ENCODE measurements at places on chromosomes 6 and 20.

DNA sequence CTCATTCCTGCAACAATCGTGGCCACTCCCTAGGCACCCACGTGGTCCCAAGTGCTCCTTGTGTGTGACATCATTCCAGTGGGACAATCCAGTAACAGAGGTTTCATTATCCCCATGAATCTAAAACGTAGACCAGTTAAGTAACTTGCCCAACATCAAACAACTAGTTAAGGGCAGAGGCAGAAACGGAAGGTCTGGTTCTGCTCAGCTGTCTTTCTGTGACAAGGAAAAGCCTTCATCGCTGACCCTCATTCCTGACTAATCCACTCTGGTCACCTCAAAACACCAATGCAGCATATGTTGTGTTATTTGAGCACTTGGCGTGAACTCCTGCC, 261.4 kb upstream of the JARID2 start:
- DNase-seq, result no peak

DNA sequence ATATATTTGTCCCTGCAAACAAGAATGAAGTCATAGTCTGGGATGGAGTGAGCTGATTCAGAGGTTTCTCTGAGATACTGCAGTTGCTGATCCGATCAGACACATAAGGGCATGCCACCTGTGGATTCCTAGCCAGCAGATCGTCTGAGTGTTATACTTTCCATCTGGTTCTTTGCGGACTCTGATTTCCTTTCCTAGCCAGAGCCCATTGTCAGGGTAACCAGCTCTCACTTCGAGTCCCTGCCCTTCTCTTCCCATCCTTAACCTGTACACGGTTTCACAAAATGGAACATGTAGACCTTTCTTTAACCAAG, 100.9 kb downstream of the TMEM200A start:
- no peak for DNase-seq

- no peak for DNase-seq
Measured at GRCh38 chr20:57384486-57384885, 6.7 kb upstream of the RBM38 start.

GRCh38 chr6:169577974-169578373, 123.9 kb downstream of the WDR27 start:
- DNase-seq, result no peak

DNA sequence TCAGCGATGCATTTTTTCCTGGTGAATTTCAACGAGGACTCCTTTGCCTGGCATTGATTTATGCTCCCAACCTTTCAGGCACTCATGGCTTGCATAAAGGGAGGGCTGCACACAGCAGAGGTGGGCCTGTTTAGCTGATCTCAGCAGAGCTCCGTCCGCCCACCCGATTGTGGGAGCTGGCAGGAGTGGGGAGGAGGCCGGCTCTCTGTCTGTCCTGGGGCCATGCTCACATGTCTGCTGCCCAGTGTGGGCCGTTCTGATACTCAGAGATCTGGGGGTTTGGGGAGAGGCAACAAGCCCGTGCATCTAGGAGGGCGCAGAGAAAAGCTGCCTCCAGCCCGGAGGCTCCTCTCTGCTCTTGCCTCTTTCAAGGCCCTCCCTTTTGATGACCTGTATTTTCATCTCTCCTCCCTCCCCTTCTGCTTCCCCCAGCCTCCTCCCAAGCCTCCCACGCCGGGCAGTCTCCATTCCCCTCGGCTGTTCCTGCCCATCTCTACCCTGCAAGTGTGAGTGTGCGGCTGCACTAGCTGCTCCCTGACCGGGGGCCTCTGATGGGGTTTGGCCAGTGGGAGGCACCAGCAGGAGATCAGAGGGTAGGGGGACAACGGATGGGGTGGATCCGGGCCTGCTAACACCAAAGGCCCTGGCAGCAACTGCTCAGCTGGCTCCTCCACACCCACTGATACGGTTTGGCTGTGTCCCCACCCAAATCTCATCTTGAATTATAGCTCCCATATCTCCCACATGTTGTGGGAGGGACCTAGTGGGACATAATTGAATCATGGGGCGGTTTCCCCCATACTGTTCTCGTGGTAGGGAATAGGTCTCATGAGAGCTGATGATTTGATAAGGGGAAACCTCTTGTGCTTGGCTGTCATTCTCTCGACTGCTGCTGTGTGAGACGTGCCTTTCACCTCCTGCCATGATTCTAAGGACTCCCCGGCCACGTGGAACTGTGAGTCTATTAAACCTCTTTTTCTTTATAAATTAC, 39.6 kb upstream of the MLN start:
- no peak for DNase-seq

- DNase-seq, result no peak
Measured at GRCh38 chr6:123668063-123668462, 31.3 kb upstream of the TRDN start.

DNA sequence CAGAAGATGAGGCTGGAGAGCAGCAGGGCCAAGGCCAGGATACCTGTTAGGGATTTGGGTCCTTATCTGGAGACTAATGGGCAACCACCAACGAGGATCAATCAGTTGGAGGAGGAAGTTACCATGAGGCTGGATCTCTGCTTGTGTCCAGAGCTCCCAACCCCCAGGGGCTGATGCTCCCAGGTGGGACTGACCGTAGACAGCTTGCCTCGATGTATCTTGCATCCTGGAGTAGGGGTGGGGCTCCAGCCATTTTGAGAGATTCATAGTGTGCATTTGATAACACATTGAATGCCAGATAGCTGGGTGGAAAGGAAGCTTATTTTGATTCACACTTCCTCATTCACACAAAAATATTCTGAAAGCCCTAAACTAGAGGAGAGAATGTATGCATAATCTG, 4.6 kb upstream of the RFPL4B start:
- DNase-seq, result no peak

DNA sequence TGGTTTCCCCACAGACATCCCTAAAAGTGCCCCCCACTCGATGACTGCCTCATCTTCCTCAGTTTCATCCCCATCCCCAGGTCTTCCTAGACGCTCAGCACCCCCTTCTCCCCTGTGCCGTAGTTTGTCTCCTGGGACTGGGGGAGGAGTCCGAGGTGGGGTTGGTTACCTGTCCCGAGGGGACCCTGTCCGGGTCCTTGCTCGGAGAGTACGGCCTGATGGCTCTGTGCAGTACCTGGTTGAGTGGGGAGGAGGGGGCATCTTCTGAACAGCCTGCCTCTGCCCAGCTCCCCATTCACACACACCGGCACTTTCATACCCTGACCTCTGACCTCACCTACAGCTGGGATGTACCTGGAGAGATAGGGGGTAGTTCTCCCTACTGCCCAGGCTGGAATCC, 2.1 kb downstream of the CUTA start:
- no peak for DNase-seq

GRCh38 chr20:39049684-39050554, 87.8 kb downstream of the DHX35 start:
- peak; percentile 64 for DNase-seq

GRCh38 chr6:1702580-1703051, 92.9 kb downstream of the FOXC1 start:
- DNase-seq, result no peak

DNA sequence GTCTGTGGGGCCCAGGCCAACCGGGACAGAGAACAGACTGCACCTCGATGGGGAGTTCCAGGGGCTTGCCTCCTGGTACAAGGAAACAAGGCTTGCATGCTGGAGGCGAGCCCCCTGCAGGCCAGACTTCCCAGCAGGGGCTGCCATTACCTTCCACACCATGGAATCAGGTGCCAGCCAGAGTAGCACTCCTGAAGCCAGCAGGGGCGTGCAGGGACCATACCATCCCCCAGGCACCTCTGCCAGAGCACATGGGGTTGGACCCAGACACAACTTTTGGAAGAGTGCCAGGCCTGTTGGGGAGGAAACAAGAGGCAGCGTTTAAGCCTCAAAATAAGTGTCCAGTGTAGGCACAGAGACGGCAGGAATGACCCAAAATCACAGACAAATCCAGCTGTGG, 6.5 kb downstream of the DDO start:
- DNase-seq, result no peak

DNA sequence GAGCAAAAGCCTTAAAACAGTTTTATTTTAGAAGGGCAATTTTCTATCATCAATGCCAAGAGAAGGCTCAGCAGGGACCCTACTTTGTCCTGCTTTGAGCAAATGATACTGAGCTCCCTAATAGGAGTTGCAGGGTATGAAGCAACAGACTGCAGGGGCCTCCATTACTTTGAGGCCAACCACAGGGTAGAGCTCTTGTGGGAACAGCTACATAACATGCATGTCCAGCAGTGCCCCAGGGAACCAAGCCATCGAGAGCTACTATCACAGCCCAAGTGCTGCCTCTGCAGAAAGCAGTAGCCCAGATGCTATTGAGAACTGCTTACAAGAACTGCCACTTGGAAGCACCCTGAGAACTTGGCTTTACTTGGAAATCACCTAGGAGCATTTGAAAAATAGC, 222.1 kb downstream of the LAMA2 start:
- no peak for DNase-seq

DNA sequence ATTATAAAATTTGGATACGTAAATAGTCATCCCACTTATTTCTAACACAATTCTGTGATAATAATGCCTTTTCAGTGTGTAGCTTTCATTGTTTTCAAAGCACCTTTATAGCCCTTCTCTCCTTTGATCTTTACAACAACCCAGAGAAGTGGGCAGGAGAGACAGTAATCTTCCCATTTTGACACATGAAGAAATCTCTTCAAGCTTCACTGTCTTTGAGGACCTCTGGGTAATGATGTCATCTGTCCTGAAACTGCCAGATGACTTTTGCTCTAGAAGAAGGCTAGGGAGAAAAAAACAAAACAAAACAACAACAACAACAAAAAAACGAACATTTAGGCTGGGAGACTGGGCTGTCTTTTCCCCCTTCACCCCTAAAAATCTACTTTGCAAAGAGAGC, 203.0 kb downstream of the KCNQ5 start:
- DNase-seq, result no peak

DNA sequence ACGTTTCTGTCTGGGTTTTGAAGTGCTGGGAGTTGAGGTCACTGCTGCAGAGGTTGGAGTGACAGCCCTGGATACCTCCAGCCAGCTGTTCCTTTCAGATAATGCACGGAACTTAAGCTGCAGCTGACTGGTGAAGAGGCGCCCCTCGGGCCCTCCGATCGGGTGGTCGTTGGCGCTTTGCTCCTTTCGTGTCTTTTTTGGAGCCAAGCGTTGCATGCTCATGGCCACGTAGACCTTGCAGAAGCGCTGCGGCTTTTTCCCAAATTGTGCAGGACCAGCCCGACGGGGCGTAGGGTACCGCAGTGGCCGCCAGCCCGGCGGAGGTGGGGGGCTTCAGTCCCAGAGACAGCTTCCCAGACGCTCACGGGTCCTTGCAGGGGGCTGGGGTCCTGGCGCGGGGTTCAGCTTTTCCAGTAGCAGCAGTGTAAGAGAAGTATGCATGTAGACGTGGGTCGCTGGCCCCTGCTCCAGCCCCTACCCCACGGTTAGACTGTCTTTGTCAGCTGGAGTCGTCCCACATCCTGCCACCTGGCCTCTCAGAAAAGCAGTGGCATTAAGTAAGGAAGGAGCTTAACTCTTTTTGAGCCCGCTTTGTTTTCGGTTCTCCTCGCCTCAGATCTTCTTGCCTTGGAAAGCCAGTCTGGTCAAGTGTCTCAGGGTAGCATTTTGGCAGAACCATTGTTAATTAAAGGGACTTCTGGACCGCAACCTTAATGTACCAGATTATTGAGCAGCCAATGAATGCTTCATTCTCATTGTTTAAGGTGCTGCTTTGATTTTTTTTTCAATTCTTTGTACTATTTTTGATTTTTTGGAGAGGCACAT, 838 bp downstream of the TNFAIP3 start:
- no peak for DNase-seq

DNA sequence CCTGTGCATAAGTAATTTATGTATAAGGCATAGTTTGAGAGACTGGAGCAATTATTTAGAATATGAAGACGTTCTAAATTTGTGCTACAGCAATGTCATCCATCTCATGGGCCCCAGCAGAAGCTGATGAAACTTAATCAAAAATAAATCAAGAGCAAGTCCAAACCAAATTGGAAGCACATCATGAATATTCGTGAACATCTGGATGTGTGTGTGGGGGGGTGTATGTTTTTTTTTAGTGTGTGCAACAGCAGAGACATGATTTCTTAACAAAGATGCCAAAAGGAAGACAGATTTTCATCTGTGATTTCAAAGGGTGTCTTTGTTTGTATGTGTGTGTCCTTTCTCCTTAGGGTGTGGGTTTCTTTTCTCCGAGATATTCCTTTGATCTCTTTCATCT, 58.9 kb downstream of the SASH1 start:
- DNase-seq, result no peak

DNA sequence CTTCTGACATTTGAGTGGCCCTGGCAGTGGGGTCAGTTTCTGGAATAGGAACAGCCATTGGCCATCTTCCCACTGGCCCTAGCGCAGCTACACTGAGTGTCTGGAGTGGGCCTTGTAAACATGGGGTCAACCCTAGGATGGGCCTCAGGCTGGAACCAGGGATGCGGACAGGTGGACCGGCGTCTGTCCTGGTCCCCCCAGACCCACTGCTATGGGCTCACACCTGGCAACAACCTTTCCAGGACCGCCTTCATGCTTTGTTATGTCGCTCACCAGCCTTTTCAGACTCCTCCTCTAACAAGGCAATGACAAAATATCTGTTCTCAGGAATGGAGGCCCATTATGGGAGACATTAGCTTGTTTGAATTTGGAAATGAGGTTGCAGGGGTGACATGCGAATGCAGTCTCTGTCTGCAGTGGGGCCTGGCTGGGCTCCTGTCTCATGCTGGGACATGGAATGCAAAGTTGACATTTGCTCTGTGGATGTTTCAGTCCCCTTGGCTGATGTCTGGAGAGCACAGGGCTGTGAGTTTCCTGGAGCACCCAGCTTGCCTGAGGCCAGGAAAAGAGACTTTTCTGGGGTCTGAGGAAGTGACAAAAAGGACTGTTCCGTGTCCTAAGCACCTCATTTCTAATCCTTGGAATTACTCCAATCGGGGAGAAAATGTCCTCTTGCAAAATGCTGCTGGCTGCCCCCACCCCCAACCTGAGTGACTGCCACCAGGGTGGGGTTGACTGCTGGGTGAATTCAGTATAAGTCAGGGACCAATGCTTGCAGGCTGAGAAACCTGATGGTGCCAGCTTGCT, 98.7 kb upstream of the PMEPA1 start:
- no peak for DNase-seq

- no peak for DNase-seq
Measured at GRCh38 chr6:33277663-33278391, 904 bp downstream of the B3GALT4 start.

GRCh38 chr6:147131532-147132128, 72.6 kb upstream of the STXBP5 start:
- no peak for DNase-seq

DNA sequence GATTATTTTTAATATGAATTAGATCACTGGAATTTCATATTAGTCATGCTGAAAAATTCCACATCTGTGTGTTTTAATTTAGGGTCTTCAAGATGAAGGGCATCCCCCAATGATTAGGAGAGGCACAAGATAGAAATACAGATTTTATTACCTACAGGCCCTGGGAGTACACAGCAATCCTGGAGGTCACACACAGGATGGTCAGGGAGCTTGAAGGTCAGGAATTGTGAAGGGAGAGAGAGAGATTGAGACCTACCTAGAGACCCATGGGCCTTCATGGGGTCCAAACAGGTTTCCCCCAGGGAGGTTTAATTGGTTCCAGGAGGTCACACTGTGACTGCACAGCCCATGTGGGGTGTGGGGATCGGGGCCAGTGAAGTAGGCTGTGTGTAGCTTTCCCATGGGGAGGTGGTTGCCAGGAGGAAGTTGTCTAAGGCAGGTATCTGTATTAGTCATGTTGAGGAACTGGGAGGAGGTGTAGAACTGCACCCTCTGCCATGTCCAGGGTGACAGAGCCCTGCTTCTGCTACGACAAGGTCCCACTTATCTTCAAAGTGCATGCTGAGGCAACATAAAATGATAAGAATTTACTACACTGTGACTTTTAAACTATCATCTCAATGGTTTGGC, 18.3 kb downstream of the SNX9 start:
- DNase-seq, result no peak

- DNase-seq, result no peak
Measured at GRCh38 chr6:124741341-124741740, 220.9 kb upstream of the RNF217 start.

- no peak for DNase-seq
Measured at GRCh38 chr6:98986071-98986615, 38.4 kb upstream of the FBXL4 start.
